CD4-positive, alpha-beta T cell (primary cell): ENCODE measurements at places on chromosomes 13 and 19.

GRCh38 chr13:25687471-25688225, 315.9 kb downstream of the ATP8A2 start:
- DNase-seq = no peak

GRCh38 chr13:112245989-112246388, 130.2 kb upstream of the SPACA7 start:
- no peak for DNase-seq

DNA sequence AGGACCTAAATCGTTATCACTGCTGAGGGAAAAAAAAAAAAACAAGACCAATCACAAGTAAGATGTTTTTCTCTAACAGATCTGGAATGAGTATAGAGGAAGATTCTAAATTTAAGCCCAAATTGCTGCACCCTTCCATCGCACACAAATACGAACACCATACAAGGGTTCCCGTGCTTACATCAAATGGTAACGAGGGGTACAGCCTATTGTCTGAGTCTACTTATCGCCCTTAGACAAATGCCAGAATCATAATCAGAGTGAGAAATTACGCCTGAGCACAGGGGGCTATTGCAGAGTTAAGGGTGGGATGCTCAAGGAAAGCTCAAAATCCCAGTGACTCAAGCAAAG, 603 bp downstream of the ZC3H13 start:
- DNase-seq = no peak

GRCh38 chr19:280541-281009, 10.6 kb downstream of the PLPP2 start:
- no peak for DNase-seq

DNA sequence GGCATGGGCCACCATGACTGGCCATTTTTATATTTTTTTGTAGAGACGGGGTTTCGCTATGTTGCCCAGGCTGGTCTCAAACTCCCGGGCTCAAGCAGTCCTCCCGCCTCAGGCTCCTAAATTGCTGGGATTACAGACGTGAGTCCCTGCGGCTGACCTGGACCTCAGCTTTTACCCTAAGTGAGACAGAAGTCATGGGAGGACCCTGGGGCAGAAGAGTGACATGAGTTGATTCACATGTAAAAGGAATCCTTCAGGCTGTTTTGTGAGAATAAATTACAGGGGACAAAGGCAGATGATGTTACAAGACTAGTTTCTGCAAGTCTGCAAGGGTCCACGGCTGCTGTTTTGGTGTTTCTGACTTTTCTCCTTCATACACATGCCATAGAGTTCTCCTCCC, 2.6 kb upstream of the BCAM start:
- DNase-seq = no peak

DNA sequence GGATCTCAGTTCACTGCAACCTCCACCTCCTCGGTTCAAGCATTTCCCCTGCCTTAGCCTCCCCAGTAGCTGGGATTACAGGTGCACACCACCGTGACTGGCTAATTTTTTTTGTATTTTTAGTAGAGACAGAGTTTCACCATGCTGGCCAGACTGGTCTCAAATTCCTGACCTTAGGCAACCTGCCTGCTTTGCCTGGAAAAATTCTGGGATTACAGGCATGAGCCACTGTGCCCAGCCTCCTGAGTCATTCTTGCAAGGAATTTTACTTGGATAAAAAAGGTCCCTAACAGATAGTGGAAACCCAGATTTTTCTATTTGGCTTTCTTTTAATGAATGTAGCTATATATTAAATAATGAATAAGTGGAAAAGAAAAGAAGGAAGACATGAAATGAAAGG, 449.9 kb upstream of the ATXN8OS start:
- no peak for DNase-seq
